ENCODE measurements at places on chromosomes 11 and 22. TPM values are rescaled to one million over a fixed set of nuclear protein-coding genes. Genes with fewer than 3 reads are reported as not detected.

The ANGPTL5 gene
- total RNA-seq, result not detected

The NCF4 gene
- total RNA-seq, result not detected

The CRYBA4 gene
- total RNA-seq, result not detected

The OR5A1 gene
- not detected for total RNA-seq

The SCGB1A1 gene
- total RNA-seq, result not detected

The OR8G1 gene
- total RNA-seq, result not detected

The GAL gene
- 13.3 TPM for total RNA-seq

The KCNK4 gene
- not detected for total RNA-seq

The SAA4 gene
- total RNA-seq, result not detected

The PRODH gene
- not detected for total RNA-seq

The OR8D4 gene
- not detected for total RNA-seq
